Stimulated activated CD4-positive, alpha-beta T cell treated with anti-CD3 and anti-CD28 coated beads, Interleukin-15, amount 100 ng/mL, for 1 hour (primary cell): ENCODE measurements at places on chromosomes 1 and 21.

DNA sequence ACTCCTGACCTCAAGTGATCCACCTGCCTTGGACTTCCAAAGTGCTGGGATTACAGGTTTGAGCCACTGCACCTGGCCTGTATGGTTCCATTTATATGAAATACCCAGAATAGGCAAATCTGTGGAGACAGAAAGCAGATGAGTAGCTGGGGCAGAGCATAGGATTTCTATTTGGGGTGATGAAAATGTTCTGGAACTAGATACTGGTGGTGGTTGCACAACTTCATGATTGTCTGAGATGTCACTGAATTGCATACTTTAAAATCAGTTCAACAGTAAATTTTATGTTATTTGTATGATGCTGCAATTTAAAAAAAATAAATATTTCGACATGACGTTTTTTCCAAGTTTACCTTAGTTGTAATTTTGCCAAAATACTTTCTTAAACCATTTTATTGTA lies 23.9 kb downstream of the ITSN1 start:
- DNase-seq = no peak

DNA sequence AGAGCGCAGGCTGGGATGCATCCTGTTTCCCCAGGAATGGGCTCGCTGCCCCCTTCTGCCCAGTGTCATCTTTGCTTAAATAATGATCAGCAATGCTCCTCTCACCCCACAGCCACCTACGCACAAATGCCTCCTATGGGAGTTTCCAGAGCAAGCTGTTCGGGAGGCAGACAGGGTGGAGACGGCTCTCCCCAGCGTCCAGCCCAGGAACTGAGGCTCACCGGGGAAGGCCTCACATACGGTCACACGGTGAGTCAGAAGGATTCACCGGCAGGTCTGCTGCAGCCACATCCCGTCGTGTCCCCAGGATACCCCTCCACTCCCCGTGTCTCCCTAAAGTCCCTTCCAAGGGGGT lies 40.3 kb upstream of the RUNX3 start:
- no peak for DNase-seq

GRCh38 chr1:58695206-58695605 lies 4.7 kb downstream of the MYSM1 start:
- no peak for DNase-seq

DNA sequence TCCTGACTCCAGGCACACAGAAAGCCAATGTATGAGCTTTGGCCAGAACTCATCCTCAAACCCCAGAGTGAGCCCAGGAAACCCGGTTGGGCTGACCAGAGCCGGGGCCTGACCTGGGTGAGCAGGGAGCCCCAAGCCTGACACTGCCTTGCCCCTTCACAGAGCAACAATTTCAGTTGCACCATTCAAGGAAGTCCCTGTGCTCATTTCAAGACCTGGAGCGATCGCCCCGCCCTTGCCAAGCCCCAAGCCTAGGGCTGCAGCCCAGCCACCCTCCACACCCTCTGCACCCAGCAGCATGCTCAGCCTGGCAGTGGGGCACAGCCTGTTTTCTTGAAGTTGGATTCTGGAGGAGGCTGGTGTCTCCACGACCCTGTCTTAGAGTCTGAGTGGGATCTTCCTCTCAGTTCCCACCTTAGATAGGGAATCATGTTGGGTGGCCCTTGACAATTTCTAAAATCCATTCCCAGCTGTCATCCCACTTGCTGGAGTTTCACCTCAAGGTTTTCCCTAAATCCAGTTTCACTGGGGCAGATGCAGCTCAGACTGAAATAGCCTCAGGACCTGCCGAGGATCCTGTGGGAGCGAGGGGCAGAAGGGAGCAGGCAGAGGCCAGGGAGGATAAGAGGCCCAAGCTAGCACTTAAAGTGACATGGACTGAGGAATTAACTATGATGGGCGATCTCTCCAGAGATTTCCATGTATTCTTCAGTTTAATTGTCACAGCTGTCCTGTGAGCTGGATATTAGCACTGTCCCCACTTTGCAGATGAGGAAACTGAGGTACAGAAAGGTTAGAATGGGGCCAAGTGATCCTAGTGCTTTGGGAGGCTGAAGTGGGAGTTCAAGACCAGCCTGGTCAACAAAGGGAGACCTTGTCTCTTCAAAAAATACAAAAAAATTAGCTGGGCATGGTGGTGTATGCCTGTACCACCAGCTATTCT lies 2.5 kb downstream of the NBL1 start:
- DNase-seq = no peak

GRCh38 chr1:26949926-26950319 lies 10.3 kb downstream of the KDF1 start:
- no peak for DNase-seq
